CD8-positive, alpha-beta T cell (primary cell): ENCODE measurements at places on chromosomes 1 and 21.

- DNase-seq: peak; percentile 3
These were observed 43.3 kb downstream of the TP73 start for GRCh38 chr1:3695326-3696217.

- DNase-seq: peak; percentile 76
These were observed at the start of gene SAMD11 for GRCh38 chr1:923131-923990. SAMD11 (plus strand) TSS chr1:923923; CDS start chr1:924432, 509 bp downstream.

DNA sequence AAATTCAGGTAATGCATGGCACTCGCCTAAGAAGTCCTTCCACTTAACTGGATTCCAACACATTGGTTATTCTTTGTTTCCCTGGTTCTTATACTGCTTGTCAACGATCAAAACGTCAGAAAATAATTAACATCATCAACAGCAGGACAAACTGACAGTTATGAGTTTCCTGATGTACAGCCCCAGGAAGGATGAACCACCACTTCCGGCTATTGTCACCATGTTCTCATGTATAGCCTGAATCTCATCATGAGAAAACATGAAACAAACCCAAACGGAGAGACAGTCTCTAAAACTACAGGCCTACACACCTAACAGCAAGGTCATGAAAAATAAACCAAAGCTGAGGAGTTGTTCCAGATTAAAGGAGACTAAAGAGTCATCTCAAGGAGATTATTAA, 60.5 kb upstream of the FBXO28 start:
- DNase-seq: no peak

DNA sequence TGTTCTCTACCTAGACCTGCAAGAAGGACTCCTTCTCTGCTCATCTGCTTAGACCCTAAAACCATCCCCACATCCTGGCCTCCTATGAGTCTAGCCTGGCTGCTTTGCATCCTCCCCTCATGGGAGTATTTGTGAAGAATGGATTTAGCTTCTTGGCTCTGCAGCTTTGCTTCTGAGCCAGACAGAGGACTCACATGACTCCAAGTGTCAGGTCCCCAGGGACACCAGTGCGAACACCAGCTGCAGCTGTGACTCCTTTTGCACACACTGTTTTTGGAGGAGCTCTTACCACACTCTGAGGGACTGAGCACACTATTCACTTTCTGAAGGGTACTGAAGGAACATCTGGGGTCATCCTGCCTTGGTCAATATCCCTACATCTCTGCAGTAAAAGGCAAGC, 131.8 kb upstream of the SGIP1 start:
- DNase-seq: no peak

DNA sequence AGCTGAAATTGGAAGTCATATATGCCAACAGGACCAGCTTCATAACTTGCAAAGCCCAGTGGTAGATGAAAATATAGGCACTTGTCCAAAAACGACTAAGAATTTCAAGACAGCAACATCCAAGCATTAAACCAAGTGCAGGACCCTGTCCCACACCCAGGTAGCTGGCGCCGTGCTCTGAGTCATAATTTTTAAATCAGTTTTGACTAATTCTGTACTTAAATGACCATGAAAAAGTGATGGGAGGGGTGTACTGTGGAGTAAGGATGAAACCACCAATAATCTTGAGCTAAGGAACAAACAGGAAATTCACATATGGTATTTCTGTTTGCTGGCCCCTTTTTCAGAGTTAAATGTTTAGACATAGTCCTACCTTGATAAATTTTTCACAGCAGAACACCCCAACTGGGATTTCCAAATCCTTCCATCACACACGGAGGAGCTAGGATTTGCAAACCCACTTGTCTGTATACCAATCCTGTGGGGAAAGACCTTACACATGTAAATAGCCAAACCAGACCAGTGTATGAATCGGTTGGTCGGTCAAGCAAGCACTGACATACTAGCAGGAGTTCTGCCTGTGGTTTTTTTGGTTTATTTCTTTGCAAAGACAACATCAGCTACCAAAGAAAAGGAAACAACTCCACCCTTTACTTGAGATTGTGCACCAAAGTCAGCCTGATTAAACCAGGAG, 235.7 kb upstream of the RAB4A start:
- no peak for DNase-seq

DNA sequence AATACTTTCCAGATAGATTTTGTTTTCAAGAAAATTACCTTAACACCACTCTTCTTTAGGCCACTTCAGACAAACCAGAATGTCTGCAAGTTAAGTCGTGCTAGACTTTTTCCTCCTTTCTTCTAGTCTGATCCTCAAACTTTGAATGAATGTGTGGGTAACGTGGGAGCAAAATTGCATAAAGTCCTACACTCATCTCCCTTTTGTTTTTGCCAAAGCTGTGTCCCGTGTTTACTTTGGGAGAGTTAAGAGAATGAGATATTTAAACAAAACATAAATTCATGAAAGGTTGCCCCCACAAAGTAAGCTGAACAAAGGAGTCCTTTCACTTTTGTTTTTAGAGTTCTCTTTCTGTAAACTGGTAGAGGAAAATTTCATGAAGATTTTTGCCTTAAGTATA, 16.9 kb upstream of the VAMP3 start:
- no peak for DNase-seq

DNA sequence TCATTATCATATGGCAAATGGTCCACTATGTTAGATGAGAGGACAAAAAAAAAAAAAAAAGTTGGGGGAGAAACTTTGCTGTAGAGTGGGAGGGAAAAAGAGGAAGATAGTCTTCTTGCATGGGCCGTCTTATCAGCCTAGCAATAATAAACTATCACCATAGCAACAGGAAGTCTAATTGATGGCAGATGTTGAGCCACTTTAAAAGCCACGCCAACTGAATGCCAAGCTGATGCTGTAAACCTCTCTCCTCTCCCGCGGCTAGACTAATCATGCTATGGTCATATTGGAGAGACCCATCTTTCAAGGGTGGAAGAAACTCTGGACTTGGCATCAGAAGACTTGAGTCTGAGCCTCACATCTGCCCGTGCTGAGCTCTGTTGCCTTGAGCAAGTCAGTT, 122.2 kb upstream of the HOOK1 start:
- no peak for DNase-seq

- DNase-seq: no peak
These were observed 55.7 kb downstream of the XCL2 start for GRCh38 chr1:168488138-168488537.

GRCh38 chr1:82441402-82441801, 640.7 kb downstream of the ADGRL2 start:
- no peak for DNase-seq

- no peak for DNase-seq
These were observed 77.0 kb downstream of the HMCN1 start for GRCh38 chr1:185811073-185811709.

DNA sequence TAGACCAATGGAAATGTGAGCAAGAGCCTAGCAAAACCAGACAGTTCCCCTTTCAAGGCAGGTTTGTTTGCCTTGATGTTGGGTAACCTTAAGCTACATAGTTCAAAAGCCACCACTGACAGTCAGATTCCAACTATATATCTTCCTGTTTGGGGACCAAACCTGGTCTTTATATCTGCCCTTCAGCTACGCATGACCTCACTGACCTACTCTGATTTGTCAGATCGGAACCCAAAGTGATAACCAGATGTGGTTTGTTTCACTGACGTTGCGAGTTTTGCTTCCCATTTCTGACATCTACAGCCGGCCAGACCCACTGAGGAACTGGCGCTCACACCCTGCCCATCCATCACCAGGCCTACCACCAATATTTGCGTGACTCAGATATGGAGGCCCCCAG, 361.1 kb upstream of the CHRM3 start:
- no peak for DNase-seq

- DNase-seq: no peak
These were observed 33.6 kb downstream of the ACOT11 start for GRCh38 chr1:54581621-54582035.

- no peak for DNase-seq
These were observed 54.4 kb upstream of the HAO2 start for GRCh38 chr1:119314001-119314796.

- peak; percentile 63 for DNase-seq
These were observed 135.7 kb upstream of the RUNX3 start for GRCh38 chr1:25065795-25066238.

DNA sequence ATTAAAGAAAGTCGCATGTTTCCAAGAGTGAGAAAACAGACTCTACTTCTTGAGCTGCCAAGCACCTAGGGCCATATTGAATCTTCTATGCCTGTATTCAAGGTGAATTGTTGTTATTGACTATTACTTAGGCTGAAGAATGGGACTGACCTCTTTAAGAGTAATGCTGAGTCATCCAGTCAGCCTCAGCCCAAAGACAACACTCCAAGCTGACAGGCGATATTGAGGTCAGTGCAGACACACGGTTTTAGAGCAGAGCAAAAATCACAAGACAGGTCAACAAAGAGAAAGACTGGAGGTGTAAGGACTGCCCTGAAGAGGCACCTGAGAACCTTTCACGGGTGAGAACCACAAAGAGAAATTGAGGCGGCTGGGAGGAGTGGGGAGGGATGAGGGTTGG, 146.9 kb downstream of the MIS18A start:
- no peak for DNase-seq

DNA sequence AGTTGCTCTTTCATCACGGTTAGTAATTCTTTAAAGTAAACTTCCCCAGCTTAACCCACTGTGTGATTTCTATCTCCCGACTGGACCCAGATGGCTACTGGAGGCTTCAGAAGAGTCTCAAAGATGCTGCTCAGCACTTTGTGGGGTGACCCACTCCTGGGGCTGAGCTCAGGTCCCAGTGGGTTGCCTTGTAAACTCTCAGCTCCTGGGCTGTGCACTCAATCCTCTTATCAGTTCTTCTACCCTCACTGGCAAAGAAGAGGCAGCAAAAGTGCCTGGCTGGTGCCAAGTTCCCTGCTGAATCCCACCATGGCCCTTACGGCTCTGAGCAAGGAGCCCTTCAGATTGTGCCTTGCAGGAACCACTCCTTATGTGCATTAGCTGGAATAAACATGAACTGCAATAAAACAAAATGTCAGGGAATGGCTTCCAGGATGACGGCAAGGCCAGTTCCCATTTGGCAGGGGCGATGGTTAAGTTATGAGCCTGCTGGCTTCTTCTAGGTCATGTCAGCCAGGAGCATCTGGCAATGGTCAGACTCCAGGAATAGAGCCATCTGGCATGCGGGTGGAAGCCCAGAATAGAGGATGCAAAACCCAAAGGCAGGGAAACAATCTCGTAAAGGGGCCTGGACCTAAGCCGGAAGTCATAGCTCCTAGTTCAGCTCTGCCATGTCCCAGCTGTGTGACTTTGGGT, 6.8 kb downstream of the MYOC start:
- no peak for DNase-seq

DNA sequence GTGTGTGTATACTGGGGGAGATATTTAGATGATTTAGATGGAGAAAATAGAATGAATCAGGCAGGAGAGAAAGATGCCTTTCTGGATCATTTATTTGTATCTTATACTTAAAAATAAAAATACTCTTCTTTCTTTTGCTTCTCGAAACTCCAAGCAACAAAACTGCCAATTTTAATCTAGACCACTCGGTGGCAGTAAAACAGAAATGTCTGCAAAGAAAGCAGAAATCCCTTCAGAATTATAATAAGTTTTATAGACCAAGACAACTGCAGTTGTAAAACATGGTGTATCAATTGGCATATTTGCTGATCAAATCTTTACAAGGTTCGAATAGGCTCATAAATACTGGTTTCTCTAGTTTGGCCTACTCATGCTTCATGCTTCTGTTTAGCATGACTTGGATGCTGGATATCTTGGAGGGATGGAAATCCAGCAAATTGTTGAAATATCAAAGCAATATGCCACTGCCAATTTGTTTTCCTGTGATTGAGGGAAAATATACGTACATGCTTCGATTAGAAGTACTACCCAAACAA, 15.1 kb upstream of the C1orf87 start:
- DNase-seq: no peak

- DNase-seq: no peak
These were observed 196.0 kb upstream of the NCAM2 start for GRCh38 chr21:20802201-20802600.

GRCh38 chr1:156070548-156070947, 9.6 kb downstream of the RAB25 start:
- no peak for DNase-seq

- no peak for DNase-seq
These were observed 151.2 kb downstream of the OMA1 start for GRCh38 chr1:58395355-58395754.
